ENCODE measurements at places on chromosomes 7 and 10.

DNA sequence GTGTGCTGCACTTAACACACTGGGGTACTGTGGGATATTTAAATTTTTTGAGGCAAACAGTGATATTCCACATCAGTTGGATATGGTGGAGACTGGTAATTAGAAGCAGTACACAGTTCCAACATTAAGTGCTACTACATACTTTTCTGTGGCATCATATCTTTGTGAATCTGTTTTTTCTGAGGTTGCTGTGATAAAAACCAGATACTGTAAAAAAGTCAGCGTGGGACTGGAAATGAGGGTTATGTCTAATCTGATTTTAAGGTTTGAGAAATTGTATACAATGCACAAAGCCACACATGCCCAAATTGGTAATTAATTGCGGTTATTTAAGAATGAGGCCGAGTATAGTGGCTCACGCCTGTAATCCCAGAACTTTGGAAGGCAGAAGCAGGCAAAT is 41.2 kb downstream of the TBC1D12 start:
- no peak for DNase-seq

DNA sequence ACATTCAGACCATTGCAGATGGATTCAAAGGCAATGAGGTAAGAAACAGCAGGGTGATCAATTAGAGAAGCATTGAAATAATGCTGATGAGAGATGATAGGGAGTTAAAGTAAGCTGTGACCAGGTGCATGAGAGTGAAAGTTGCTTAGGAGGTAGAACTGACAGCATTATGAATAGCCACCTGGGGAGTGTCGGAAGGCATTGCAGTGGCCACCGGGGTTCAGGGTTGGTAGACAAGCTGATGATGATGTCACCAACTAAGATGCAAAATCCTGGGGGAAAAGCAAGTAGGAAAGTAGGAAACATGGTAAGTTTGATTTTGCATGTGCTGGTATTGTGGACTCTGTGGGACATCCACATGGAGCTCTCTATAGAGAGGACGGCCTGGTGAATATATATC is 211.9 kb upstream of the ETV1 start:
- DNase-seq = no peak

- DNase-seq = no peak
Measured at GRCh38 chr10:102102421-102102820, 17.7 kb downstream of the LDB1 start.

GRCh38 chr7:50970092-50970491 is 187.4 kb upstream of the GRB10 start:
- DNase-seq = no peak

GRCh38 chr10:20893297-20893696 is 3.8 kb downstream of the NEBL start:
- no peak for DNase-seq

DNA sequence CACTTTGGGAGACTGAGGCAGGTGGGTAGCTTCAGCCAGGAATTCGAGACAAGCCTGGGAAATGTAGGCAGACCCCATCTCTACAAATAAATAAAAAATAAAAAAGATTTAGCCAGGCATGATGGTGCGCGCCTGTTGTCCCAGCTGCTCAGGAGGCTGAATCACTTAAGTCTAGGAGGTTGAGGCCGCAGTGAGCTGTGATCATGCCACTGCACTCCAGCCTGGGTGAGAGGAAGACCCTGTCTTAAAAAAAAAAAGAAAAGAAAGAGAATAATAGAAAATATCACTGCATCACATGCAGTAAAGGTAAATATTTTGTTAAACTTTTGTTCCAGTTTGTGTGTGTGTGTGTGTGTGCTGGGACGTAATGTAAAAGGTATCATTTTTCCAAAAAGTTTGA is 3.0 kb downstream of the STRIP2 start:
- DNase-seq = no peak

DNA sequence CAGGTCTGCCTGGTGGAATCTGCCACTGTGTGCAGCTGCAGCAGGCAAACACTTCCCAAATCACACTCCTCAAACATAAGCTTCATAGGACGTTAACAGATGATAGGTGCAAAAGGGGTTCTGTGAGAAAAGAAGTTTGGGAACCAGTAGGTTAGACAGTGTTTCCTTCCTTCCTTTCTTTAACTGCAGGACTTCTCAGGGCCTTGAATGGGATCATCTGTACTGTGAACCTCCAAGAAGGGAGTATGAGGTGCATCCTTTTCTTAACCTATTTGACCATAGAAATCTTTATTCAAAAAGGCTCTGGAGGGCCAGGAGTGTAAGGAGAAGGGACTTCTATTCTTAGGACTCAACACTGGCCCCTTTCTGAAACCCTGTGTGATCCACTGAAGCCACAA is 33.0 kb downstream of the CAMK2B start:
- no peak for DNase-seq

DNA sequence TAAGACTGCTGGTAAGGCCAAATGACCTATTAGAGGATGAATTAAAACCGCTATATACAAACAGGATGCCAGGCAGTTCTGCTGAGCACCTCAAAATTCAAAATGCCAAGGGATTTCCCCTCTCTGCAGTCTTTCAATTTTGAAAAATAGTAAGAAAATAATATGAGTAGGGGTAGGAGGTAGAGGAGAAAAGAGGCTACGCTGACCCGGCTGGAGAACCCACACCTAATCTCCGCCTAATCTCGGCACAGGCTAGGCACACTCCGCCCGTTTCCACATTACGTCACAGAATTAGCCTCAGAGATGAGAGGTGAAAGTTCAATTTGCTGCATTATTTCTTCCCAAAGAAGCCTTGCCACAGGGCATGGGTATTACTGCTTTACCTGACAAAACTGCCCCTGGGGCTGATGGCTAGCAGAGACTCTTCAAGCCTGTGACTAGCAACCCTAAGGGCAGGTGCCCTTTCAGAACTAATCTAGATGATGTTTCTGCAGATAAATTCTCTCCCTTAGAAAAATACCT is 21.3 kb upstream of the SPOCK2 start:
- no peak for DNase-seq

All from right hindlimb (tissue), 1 donor.